Endothelial cell of umbilical vein (primary cell): ENCODE measurements at places on chromosomes 4 and X. TPM values are rescaled to one million over a fixed set of nuclear protein-coding genes. Genes with fewer than 3 reads are reported as not detected.

The DSPP gene
- total RNA-seq, result not detected in 2 replicates

The PNPLA4 gene
- 7.7 and 8.8 TPM in 2 replicates for total RNA-seq

The CRMP1 gene
- not detected in 2 replicates for total RNA-seq

The SPATA18 gene
- total RNA-seq, result 4.6 and 5.5 TPM in 2 replicates

- DNase-seq, result no peak
These were observed 50.8 kb downstream of the MAOA start for GRCh38 chrX:43706786-43707370.
